ENCODE measurements at places on chromosomes 2 and 18.
A peak's percentile ranks its signal among the peaks of the same experiment; 100 is the strongest.

DNA sequence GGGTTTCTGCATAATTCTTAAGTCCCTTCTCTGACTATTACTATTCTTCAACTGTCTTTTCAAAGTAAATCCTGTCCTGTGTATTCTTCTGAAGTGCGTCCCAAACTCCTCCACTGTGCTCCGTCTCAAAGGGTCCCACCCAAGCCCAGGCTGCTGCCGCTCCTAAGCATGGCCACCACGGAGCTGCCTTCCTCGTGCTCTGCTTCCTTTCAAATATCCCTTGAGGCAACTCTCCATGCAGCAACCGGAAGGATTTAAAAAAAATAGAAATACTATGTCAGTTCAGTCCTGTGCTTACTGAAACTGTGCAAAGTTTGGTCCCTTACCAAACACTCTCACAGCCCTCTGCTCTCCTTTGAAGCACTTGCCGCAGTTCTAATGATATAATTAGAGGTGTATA lies 116.1 kb downstream of the NOL10 start:
- DNase-seq = no peak

DNA sequence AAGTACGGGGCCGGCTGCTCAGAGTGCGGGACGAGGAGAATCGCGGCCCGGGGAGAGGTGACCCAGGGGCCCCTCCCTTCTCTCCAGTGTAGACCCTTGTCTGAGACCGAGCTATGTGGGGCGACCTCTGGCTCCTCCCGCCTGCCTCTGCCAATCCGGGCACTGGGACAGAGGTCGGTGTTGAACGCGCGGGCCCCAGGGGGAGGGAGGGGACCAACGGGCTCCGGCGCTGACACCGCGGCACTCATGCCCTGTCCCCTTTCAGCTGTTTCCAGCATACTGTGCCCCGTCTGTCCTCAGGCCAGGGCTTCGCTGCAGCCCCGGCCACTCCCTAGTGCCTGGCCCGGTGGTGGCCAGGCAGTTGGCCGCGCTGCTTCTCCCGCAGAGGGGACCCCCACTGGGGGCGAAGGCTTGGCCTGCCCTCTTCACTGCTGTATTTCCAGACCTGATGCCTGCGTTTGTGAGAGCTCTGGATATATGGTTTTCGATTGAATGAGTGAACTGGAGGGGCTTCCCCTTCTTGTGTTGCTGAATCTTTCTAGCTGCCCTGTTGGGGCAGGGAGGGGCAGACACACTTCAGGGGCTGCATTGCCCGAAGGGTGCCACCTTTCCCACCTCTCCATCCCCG lies 809 bp downstream of the DBI start:
- peak; percentile 74 for DNase-seq

- no peak for DNase-seq
These were observed 152.5 kb downstream of the PLEKHA3 start for GRCh38 chr2:178632729-178633128.

- DNase-seq = no peak
These were observed 1.8 kb downstream of the NOSTRIN start for GRCh38 chr2:168804214-168804613.

DNA sequence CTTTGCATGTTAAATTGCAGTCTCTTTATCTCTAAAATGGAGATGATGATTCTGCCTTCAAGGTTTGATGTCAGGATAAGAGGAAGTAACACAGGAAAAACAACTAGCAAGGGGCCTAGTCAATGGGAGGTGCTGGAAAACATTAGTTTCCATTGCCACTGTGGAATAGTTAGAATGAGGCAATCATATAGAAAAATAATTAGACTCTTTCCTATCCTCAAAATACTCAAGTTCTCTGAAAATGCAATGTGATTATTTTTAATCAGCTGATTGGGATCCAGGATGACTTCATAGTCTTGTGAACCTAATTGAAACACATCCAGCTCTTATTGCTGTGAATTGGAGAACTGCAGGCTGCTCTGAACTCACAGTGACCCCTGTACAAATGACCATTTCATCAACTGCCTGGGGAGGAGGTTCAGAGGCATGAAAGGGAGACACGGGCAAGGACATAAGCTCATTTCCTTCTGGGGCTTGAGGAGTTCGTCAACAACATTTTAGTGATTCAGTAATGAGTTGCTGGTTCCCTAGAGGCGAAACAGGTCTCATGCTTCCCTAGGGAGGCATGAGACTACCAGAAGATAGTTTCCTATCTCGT lies 422.5 kb downstream of the LPIN1 start:
- no peak for DNase-seq

DNA sequence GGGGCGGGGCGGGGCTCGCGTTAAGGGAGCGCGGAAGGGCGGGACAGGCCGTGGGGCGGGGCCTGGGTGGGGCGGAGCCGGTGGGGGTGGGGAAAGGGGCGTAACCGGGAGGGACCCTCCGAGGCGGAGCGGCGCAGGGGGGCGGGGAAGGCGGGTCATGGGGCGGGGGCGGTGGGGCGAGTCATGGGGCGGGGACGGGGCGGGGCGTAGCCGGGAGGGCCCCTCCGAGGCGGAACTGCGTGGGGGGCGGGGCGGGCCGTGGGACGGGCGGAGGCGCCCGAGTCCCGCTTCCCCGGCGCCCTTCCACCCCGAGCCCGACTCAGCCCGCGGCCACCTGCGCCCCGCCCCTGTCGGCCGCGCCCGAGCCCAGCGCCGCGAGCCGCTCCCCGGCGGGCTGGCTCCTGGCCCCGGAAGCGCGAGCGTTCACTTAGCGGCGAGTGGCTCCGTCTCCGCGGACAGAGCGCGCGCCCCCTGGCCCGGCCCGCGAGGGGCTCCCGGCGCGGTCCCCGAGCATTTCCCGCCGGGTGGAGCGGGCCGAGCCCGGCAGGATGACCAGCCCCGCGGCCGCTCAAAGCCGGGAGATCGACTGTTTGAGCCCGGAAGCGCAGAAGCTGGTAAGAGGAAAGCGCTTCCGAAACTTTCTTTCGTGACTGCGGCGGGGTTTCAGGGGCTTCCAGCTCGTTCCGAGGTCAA lies 64.7 kb downstream of the LRRFIP1 start:
- DNase-seq = peak; percentile 99

DNA sequence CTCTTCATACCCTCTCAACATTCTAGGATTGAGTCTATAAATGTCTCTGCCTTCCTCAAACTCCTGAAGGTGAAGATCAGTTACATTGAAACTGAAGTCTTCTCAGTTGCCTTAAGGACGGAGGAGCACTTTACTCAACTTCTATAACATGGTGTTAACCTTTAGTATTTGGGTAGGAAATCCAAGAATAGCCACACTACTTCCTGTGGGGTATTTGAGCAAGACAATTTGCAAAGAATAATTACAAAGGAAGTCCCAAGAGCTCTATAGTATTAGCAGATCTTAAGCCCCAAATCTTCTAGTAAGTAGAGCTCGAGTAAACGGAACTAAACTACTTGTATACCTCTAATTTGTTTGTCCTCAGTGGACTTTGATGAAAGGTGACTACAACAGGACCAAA lies 80.9 kb downstream of the SP100 start:
- DNase-seq = no peak

DNA sequence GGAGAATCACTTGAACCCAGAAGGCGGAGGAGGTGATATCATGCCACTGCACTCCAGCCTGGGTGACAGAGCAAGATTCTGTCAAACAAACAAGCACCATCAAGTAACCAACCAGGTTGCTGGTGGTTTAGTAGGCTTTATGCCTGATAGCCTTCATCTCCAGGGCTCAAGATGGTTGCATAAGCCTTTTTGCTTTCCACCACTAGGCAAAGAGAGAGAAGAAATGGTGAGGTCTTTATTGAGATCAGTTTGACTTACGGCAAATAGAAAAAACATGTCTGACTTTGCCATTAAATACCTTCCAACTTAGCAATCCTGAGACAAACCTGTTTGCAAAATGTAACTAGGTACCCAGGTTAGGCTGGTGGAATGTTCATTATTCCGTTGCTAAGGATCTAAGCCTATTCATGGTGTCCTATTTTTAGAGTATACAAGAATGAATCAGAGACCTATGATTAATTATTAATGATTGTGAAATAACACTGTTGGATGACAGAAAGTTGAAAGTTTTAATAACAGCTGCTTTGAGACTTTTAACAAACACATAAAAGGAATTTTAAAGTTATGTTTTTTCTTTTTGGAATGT lies 53.5 kb upstream of the SLC38A11 start:
- no peak for DNase-seq

DNA sequence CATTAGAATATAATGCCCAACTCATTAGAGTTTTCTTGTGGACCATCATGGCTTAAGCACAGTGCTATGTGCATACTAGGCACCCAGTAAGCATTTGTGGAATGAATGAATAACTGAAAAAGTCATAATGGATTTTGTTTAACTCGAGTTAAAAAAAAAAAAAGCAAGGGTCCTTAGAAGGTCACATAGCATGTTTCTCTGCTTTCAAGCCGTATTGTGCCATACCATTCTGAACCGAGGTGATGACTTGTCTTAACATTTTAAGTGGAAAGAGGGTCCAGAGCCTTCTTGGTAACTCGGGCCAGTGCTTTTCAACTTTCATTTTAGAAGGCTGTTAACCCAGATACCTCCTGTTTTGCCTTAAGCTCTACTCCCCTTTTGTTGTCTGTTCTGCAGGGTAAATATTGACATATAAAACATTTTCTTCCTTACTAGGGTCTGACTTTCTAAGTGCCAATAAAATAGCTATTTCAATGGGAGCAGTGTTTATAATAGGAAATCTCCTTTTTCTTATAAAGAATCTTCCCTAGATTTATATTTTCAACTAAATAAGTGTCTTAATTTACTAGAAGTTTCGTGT lies 787 bp upstream of the ADGRF3 start:
- no peak for DNase-seq

GRCh38 chr2:68800027-68800401 lies 65.4 kb downstream of the ARHGAP25 start:
- no peak for DNase-seq

- no peak for DNase-seq
These were observed 209.5 kb downstream of the LPIN1 start for GRCh38 chr2:11955884-11956291.

DNA sequence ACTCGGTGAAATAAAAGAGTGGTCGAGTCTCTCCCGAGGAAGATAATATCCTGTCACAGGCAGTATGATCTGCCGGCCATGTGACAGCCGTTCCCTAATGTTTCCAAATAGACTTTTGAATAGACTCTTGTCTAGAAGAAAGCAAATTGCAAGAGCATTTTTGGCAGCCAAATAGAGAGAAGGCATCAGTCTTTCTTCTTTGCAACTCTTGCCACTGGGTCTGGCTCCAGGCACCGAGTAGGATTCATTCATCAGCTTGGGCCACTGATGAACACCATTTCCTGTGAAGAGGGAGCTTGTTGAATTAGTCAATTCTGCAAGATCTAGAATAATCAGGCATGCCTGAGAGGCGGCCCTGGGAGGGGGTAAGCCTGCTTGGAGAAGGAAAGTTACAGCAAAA lies 165.6 kb downstream of the KLHL29 start:
- no peak for DNase-seq

GRCh38 chr2:37020212-37020886 lies 54.0 kb upstream of the STRN start:
- DNase-seq = peak; percentile 84

DNA sequence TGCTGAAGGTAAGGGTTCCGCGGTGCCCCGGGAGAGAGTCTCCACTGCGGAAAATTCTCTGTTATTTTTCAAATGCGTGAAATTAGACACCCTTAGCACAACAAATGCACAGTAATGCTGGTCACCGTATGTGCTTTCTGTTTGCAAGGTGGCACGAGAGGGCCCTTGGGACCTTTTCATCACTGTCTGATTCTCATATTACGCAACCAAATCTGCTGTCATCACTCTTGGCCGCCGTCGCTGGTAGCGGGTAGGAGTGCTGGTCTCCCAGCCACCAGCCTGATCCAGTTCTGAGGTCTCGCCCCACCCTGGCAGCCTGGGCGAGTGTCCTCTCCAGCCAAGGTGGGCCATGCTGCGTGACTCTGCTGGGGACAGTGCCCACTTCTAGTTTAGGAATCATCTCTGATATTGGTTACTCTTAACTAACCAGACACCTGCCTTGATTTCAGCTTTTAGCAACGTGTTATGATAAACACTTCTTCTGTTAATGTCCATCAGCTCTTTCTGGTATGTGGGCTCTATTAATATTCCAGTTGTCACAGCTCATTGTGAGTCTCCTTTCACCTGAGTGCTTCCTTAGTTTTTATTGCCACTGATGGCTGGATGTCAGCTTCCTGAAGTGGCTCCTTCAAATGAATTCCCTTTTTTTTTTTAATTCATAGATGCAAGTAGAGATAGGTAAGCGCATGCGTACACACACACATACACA lies 199.4 kb downstream of the GBX2 start:
- peak; percentile 33 for DNase-seq

GRCh38 chr2:234764372-234764771 lies 187.4 kb upstream of the SH3BP4 start:
- no peak for DNase-seq

- no peak for DNase-seq
These were observed 219.5 kb downstream of the BCL2 start for GRCh38 chr18:63099848-63100629.

- DNase-seq = no peak
These were observed 249.7 kb downstream of the SP3 start for GRCh38 chr2:173715441-173715840.

DNA sequence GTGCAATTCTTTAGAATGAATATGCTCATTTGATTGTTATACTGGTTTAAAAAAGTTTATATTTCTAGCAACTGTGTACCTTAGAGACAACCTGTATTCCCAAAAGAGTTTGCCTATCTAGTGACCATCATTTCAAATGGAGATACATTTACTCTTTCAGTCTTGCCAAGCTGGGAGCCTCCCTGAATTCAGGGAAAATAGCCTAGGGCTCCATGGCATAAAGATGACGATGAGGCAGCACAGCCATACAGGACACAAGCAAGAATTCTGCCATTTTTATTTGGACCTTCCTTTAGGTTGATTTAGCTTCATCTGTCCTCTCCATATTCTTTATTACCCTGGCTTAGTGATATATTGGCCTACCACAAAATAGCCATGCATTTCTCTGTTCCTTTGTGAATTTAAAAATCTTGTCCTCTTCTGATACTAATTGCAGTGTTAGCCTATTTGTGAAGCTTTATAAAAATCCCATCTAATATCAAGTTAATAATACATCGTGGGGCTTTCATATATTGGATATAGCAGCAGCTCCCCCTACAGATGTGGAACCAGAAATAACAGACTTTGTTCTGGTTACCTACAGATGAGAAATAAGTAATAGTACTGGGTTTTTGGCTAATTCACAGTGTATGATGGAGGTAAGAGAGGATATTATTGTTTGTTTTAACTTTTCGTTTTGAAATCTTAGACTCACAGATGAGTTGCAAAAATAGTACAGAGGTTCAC lies 1661.9 kb upstream of the PIK3C3 start:
- DNase-seq = no peak

- no peak for DNase-seq
These were observed 373.2 kb downstream of the SLC4A3 start for GRCh38 chr2:220000586-220000985.

GRCh38 chr2:7674606-7675005 lies 757.4 kb downstream of the RNF144A start:
- no peak for DNase-seq

GRCh38 chr2:111160758-111161157 lies 40.0 kb downstream of the BCL2L11 start:
- DNase-seq = no peak

DNA sequence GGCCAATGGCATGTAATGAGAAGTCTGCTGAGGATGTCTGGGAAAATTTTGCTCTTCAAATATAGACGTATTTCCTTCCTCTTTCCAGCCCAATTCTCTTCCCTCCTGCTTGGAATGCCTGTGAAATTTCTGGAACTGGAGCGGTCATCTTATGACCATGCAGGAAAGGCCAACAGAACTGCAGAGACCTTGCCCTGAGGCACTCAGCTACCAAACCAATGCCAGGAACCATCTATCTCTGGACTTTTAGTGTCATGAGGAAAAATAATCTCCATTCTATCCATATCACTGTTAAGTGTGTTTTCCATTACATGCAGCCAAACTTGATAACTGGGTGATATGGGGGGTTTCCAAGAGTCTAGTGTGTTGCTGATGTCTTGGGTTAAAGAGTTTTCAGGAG lies 363.7 kb downstream of the SLC4A3 start:
- DNase-seq = no peak
